ENCODE measurements at places on chromosomes 3 and 15.

DNA sequence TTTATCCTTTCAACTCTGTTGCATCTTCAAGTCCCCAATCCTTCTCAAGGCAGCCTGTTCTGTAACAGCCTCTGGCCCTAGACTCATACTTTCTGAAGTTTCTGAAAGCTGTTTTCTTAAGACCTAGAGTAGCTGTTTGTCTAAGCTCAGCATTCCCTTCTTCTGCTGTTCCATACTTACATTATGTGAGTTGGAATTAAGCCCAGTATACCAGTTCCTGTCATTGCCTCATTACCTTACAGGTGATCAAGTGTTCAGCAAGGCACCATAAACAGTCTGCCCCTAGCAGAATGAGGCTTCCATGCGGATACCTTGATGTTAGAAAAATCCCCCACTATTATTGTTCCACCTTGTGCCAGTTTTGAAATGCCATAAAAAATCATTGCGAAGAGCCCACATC is 180.6 kb downstream of the PLCL2 start:
- DNase-seq: no peak
- H3K27me3 ChIP-seq: no peaks in the 10 kb centered on the region
- no peaks in the 10 kb centered on the region for H3K36me3 ChIP-seq
- H3K27ac ChIP-seq: no peak overlapping the region

GRCh38 chr3:126102530-126102951 is 18.6 kb upstream of the SLC41A3 start:
- peak overlapping the region; percentile 31 for H3K27ac ChIP-seq
- H3K36me3 ChIP-seq: no peaks in the 10 kb centered on the region
- H3K4me3 ChIP-seq: no peak overlapping the region

- H3K27ac ChIP-seq: no peak overlapping the region
- no peak overlapping the region for H3K4me3 ChIP-seq
- H3K4me1 ChIP-seq: peaks cover 19% of the 10 kb centered on the region
Observed at GRCh38 chr3:129446926-129447325, 6.9 kb downstream of the IFT122 start.

- no peaks in the 10 kb centered on the region for H3K27me3 ChIP-seq
- no peak overlapping the region for H3K27ac ChIP-seq
- H3K4me1 ChIP-seq: no peaks in the 10 kb centered on the region
Observed at GRCh38 chr3:115790759-115791158, 167.4 kb downstream of the GAP43 start.

GRCh38 chr15:71707230-71708050 is 102.9 kb upstream of the NR2E3 start:
- no peaks in the 10 kb centered on the region for H3K36me3 ChIP-seq
- H3K4me3 ChIP-seq: no peak overlapping the region
- peak overlapping the region; percentile 67 for H3K27ac ChIP-seq
- no peak for DNase-seq
- no peaks in the 10 kb centered on the region for H3K27me3 ChIP-seq

DNA sequence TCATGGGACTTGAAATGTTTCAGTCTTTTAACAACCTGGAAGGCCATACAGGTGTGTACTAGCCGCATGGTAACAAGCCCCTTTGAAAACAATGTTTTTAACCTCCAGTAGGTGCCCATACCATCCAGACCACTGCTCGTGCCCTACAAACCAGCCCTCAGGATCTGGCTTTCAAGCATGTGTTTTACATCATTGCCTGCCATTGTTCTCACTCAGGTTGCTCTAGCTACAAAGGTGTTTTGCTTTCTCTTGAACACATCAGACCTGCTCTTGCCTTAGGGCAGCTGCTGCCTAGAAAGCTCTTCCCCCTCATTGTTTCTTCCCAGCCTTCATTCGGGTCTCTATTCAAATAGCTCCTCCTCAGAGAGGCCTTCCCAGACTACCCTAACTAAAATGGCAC is 32.3 kb upstream of the MAP3K13 start:
- H3K27ac ChIP-seq: no peak overlapping the region
- no peaks in the 10 kb centered on the region for H3K27me3 ChIP-seq
- H3K4me1 ChIP-seq: peaks cover 5% of the 10 kb centered on the region
- H3K4me3 ChIP-seq: no peak overlapping the region
- DNase-seq: no peak

- no peaks in the 10 kb centered on the region for H3K4me1 ChIP-seq
- no peaks in the 10 kb centered on the region for H3K27me3 ChIP-seq
- no peak overlapping the region for H3K4me3 ChIP-seq
- H3K36me3 ChIP-seq: no peaks in the 10 kb centered on the region
Observed at GRCh38 chr15:90807074-90807785, 61.2 kb upstream of the FURIN start.

GRCh38 chr15:80441041-80441440 is 36.9 kb downstream of the ARNT2 start:
- H3K27ac ChIP-seq: no peak overlapping the region
- no peaks in the 10 kb centered on the region for H3K4me1 ChIP-seq
- H3K36me3 ChIP-seq: no peaks in the 10 kb centered on the region
- H3K4me3 ChIP-seq: no peak overlapping the region

GRCh38 chr3:133574260-133574881 is 885 bp downstream of the CDV3 start:
- peaks cover 27% of the 10 kb centered on the region for H3K36me3 ChIP-seq
- DNase-seq: peak; percentile 86
- H3K27me3 ChIP-seq: no peaks in the 10 kb centered on the region
- H3K4me1 ChIP-seq: peaks cover 58% of the 10 kb centered on the region

- H3K4me3 ChIP-seq: no peak overlapping the region
- H3K36me3 ChIP-seq: peaks cover 81% of the 10 kb centered on the region
- no peaks in the 10 kb centered on the region for H3K27me3 ChIP-seq
- no peaks in the 10 kb centered on the region for H3K4me1 ChIP-seq
- no peak overlapping the region for H3K27ac ChIP-seq
Observed at GRCh38 chr15:64678126-64678819, 97.1 kb downstream of the RBPMS2 start.

GRCh38 chr3:170697131-170697530 is 111.3 kb upstream of the SLC7A14 start:
- no peaks in the 10 kb centered on the region for H3K27me3 ChIP-seq
- no peak overlapping the region for H3K4me3 ChIP-seq
- H3K27ac ChIP-seq: no peak overlapping the region
- H3K4me1 ChIP-seq: no peaks in the 10 kb centered on the region
- no peaks in the 10 kb centered on the region for H3K36me3 ChIP-seq

GRCh38 chr3:148992027-148992634 is 791 bp downstream of the GYG1 start:
- H3K4me3 ChIP-seq: peak overlapping the region; percentile 74
- H3K36me3 ChIP-seq: peaks cover 25% of the 10 kb centered on the region
- H3K27me3 ChIP-seq: no peaks in the 10 kb centered on the region
- H3K4me1 ChIP-seq: peaks cover 23% of the 10 kb centered on the region

All from suprapubic skin (tissue), 4 donors.